ENCODE measurements at places on chromosomes 7 and 10. TPM values are rescaled to one million over a fixed set of nuclear protein-coding genes. Genes with fewer than 3 reads are reported as not detected.

PNLIP gene
- total RNA-seq: not detected

INHBA gene
- not detected for total RNA-seq

CACNA2D1 gene
- 4.5 TPM for total RNA-seq

AS3MT gene
- 10.4 TPM for total RNA-seq

EPHB6 gene
- 12.3 TPM for total RNA-seq

MUC3A gene
- total RNA-seq: not detected

PKD1L1 gene
- total RNA-seq: 0.11 TPM

GRCh38 chr10:49668684-49669083 lies 10.8 kb upstream of the C10orf53 start:
- no peak overlapping the region for H3K27ac ChIP-seq
- H3K4me3 ChIP-seq: no peak overlapping the region
- peaks cover 67% of the 10 kb centered on the region for H3K27me3 ChIP-seq
- H3K36me3 ChIP-seq: no peaks in the 10 kb centered on the region
- DNase-seq: no peak

- H3K4me1 ChIP-seq: no peaks in the 10 kb centered on the region
- H3K4me3 ChIP-seq: no peak overlapping the region
- peaks cover 2% of the 10 kb centered on the region for H3K27me3 ChIP-seq
- H3K27ac ChIP-seq: no peak overlapping the region
- no peaks in the 10 kb centered on the region for H3K36me3 ChIP-seq
Measured at GRCh38 chr10:77185696-77186095, 451.9 kb downstream of the KCNMA1 start.

GRCh38 chr7:2063563-2064260 lies 169.0 kb downstream of the MAD1L1 start:
- peak overlapping the region; percentile 85 for H3K27ac ChIP-seq
- no peak overlapping the region for H3K4me3 ChIP-seq
- peaks cover 26% of the 10 kb centered on the region for H3K4me1 ChIP-seq

GRCh38 chr10:42999385-43000020 lies 77.4 kb upstream of the RET start:
- no peaks in the 10 kb centered on the region for H3K27me3 ChIP-seq
- no peaks in the 10 kb centered on the region for H3K4me1 ChIP-seq
- no peak overlapping the region for H3K4me3 ChIP-seq
- H3K36me3 ChIP-seq: no peaks in the 10 kb centered on the region
- H3K27ac ChIP-seq: peak overlapping the region; percentile 43

GRCh38 chr10:23171232-23171876 lies 20.8 kb upstream of the PTF1A start:
- no peak overlapping the region for H3K4me3 ChIP-seq
- peaks cover 95% of the 10 kb centered on the region for H3K27me3 ChIP-seq
- peaks cover 6% of the 10 kb centered on the region for H3K4me1 ChIP-seq
- DNase-seq: peak; percentile 56
- no peak overlapping the region for H3K27ac ChIP-seq

GRCh38 chr7:155733582-155734444 lies 78.5 kb downstream of the SHH start:
- no peak overlapping the region for H3K4me3 ChIP-seq
- no peaks in the 10 kb centered on the region for H3K36me3 ChIP-seq
- no peak for DNase-seq

Data from neural crest cell (in vitro differentiated cells).